Activated T-helper 17 cell treated with anti-CD3 and anti-CD28 coated beads, Interleukin-2, amount 50 U/mL, for 72 hours (primary cell): ENCODE measurements at places on chromosomes 2 and 18. TPM values are rescaled to one million over a fixed set of nuclear protein-coding genes. Genes with fewer than 3 reads are reported as not detected.

Gene NOP58
- total RNA-seq, result 157 TPM

Gene CLIP4
- total RNA-seq, result 24.5 TPM

GRCh38 chr18:13412901-13413300 lies 194.3 kb downstream of the LDLRAD4 start:
- no peak for ATAC-seq

DNA sequence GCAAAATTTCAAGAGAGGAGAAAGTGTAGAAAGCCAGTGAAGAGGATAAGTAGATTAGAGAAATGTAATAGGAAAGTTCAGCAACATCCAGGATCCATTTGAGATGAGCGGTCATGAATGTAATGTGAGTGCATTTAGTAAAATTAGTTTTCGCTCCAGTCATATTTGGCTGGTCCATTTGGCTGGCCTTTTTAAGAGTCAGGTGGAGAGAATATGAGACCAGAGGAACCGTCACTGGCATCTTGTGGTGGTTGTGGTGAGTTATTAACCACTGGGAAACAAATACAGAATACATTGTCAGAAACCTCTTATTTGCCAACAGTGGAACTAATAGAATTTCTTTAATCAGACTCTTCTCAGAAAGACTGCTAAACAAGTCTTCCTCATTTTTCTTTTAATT lies 1064.3 kb upstream of the CDH2 start:
- ATAC-seq, result no peak

GRCh38 chr18:63440219-63440618 lies 17.9 kb upstream of the VPS4B start:
- no peak for ATAC-seq

- no peak for ATAC-seq
Observed at GRCh38 chr2:120344214-120344975, 1.5 kb upstream of the INHBB start.

DNA sequence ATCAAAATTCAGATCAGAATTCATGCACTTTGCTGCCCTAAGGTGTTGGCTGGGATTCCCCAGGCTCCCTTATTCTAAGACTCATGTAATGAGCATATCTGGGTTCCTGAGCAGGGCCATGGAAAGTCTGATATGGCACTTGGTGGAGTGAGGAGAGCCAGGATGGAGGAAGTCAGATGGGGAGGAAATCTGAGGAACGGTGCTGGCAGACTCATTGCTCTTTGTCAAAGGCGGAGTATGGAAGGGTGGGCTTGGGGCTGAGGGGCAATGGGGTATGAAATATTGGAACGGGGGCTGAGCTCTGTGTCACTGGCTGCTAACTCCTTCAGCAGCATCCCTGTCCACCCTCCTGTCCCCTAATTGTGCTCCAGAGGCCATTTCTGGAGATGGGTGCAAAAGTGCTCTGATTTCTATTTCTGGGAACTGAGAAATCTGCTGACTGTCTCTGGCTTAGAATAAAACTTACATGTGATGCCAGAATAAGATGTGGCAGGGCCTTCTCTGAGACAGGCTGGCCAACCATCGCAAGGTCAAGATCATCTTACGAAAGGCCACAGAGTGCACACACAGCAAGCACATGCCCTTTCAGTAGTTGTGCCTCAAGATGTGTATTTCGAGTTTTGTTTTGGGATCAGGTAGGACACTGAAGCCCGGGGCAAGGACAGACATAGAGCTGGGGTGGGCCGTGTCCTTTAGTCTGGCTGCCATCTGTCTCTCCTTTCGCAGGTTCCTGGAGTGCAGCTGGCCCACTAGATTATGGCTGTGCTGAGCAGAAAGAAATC lies 480.0 kb upstream of the HS6ST1 start:
- no peak for ATAC-seq

- no peak for ATAC-seq
Observed at GRCh38 chr2:72745679-72746368, 80.0 kb downstream of the EXOC6B start.

GRCh38 chr2:10067881-10068280 lies 12.3 kb downstream of the CYS1 start:
- no peak for ATAC-seq

GRCh38 chr18:3074087-3074486 lies 61.1 kb upstream of the LPIN2 start:
- ATAC-seq, result no peak
